Posterior cingulate gyrus (tissue), 11 donors: ENCODE measurements at places on chromosomes 1 and 21.

DNA sequence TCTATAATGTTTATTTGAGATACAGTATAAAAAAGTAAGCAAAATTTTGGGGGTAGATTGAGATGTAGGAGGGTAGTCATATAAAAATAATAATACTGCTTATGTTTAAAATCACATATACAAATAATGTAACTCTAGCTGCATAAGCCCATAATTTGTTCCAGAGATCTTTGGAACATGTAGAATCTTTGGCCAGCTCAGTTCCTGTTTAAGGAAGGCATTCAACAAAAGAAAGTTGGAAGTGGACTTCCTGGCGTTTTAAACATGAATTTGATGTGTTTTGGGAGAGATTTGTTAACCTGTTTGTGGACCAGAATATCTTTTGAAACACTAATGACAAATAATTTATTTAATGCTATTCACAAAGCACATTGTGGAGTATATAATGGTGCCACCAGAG, 27.7 kb downstream of the GIPC2 start:
- DNase-seq = no peak

DNA sequence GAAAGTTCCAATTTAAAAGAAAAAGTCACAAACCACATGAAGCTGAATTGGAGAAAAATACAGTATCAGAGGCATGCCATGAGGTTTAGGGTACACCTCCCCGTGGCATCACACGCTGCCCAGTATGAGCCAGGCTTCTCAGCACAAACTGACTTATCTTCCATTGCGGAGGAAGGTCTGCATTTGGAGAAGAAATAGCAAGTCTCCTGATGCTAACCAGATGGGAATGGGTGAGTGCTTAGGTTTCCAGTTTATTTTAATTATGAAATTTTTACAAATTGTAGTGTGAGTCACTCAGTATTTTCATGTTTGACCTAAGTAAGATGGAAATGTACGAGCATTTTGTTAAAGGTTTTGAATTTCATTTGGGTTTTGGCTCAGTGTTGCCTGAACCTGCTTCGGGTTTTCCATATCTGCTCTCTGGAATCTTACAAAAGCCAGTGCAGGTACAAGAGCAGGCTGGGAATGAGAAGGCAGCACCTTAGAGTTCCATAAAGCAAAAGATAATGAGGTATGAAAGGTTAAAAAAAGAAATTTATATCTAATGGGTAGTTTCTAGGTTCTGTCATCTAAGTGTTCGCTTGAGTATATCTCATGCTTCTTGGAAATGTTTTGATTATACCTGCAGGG, 213.9 kb downstream of the PATJ start:
- DNase-seq = no peak

DNA sequence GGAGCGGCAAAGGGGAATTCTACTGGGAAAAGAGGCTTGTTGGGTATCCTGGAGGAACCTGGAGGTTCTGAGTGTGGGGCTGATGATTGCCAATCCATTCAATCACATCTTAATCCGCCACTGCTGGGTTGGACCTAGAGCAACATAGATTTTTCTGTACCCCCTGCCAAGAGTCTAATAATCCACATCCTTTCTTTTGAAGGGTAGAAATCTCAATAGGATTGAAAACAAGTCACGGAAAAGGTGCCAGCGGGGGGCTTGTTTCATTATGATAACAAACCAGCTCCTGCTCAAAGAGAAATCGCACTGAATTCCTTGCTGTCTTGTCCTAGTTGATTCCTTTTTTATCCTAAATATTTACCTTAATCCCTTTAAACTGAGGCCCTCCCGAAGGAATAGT, 528.5 kb downstream of the ADGRL2 start:
- DNase-seq = no peak

GRCh38 chr1:29551123-29551936, 315.0 kb downstream of the PTPRU start:
- no peak for DNase-seq

DNA sequence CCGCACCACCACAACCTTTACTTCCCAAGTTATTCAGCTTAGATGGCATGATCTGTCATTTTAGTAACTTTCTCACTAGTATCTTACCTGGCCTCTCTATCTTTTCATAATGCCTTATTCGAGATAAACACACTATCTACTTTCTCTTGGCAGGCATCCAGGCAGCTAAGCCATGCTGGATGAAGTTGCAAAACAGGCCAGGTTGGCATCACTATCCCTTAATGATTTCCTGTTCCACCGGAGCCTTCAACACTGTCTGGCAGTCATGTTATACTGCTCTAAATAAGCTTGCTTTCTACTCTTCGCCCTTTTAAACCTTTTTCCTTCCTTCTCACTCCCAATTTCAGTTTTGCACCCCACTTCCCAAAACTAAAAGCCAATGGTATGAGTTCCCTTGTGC, 12.0 kb upstream of the KCNH1 start:
- DNase-seq = no peak

- no peak for DNase-seq
These were observed 35.8 kb downstream of the CDC42 start for GRCh38 chr1:22088331-22088730.
